ENCODE measurements at places on chromosomes 5 and 9.

GRCh38 chr9:121398374-121398773 is 28.3 kb upstream of the STOM start:
- peak; percentile 99 for DNase-seq

DNA sequence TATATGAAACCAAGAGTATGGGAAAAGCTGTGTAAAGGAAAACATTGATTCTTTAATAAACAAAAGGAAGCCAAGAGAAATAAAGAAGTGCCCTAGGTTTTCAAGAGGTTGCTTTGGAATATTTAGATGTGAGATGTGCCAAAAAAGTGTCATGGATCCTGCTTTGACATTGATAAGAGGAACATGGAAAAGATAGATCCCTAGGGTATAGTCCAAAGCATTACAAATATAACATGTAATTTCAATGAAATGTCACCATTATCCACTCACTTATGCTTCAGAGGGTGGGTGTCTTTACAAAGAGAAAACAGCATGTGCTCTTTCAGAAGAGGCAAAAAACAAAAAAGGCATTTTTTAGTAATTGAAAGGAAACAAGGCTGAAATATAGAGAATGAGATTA is 1196.7 kb downstream of the EFNA5 start:
- no peak for DNase-seq

- peak; percentile 56 for DNase-seq
Measured at GRCh38 chr9:100222674-100223073, 123.6 kb downstream of the INVS start.

DNA sequence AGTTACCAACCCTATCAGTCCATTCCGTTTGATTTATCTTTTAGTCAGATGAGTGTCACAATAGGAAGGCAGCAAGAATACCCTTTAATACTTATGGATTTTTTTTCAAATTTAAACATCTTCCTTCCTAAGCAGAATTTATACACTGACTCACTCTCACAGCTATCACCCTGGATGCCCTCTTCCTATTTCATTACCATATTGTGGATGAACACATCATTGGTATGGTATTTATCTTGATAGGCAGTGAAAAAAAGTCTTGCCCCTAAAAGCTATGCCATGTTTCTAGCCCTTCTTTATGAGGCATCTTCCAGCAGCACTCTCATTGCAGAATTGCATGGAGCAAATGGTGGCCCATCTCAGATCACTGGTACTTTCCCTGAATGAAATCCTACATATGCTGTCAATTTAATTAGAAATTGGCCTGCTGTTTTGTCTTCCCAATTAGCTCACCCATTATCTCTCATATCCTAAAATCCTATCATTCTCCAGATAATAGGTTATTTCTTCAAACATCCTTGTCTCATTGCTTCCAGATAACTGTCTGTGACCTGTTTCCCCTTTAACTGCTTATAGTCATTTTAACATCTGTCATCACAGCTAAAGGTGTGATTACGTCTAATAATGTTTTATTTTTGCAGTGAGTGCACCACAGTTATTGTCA is 433.5 kb upstream of the POU5F2 start:
- peak; percentile 46 for DNase-seq

- no peak for DNase-seq
Measured at GRCh38 chr5:157451806-157452205, 8.2 kb upstream of the NIPAL4 start.

- DNase-seq, result no peak
Measured at GRCh38 chr9:134919303-134919702, 1.6 kb upstream of the FCN1 start.

Data from fibroblast of upper back skin (primary cell).